ENCODE measurements at places on chromosomes 6 and 20.

- no peak for DNase-seq
Measured at GRCh38 chr6:77040568-77041195, 422.6 kb downstream of the HTR1B start.

- no peak for DNase-seq
Measured at GRCh38 chr6:38676236-38676973, 26.5 kb downstream of the GLO1 start.

GRCh38 chr6:34476921-34477320, 11.0 kb downstream of the PACSIN1 start:
- DNase-seq: no peak

GRCh38 chr6:52550014-52550575, 26.8 kb downstream of the TRAM2 start:
- no peak for DNase-seq
